Activated naive CD8-positive, alpha-beta T cell treated with anti-CD3 and anti-CD28 coated beads, Interleukin-2, amount 50 U/mL, for 24 hours (primary cell): ENCODE measurements at places on chromosomes 6 and 20.
A peak's percentile ranks its signal among the peaks of the same experiment; 100 is the strongest.

DNA sequence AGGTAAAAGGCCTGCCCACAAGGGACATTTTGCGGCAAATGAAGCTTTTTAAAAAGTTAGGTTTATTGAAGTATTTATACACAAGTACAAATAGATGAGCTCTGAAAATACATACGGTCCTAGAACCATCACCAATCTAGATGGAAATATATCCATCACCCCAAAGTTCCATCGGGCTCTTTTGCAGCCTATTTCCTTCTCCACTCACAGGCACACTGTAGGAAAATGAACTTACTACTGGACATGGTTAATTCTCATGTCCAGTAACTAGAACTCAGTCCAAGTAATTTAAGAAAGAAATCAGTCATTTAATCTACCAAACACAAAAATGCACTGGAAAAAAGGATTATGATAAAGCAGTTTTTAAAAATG is 6.2 kb downstream of the PCNA start:
- no peak for DNase-seq
- H3K4me3 ChIP-seq = peak overlapping the region; percentile 94
- H3K36me3 ChIP-seq = peaks cover 69% of the 10 kb centered on the region
- H3K27me3 ChIP-seq = no peaks in the 10 kb centered on the region
- H3K4me1 ChIP-seq = peaks cover 59% of the 10 kb centered on the region
- H3K27ac ChIP-seq = peak overlapping the region; percentile 95

- peaks cover 40% of the 10 kb centered on the region for H3K36me3 ChIP-seq
- H3K27me3 ChIP-seq = peaks cover 2% of the 10 kb centered on the region
- peak overlapping the region; percentile 83 for H3K27ac ChIP-seq
- peaks cover 71% of the 10 kb centered on the region for H3K4me1 ChIP-seq
Observed at GRCh38 chr6:118897386-118897785, 3.4 kb downstream of the ASF1A start.

GRCh38 chr20:21623074-21623780 is 82.2 kb upstream of the PAX1 start:
- H3K4me3 ChIP-seq = no peak overlapping the region
- H3K27ac ChIP-seq = no peak overlapping the region
- H3K4me1 ChIP-seq = peaks cover 1% of the 10 kb centered on the region
- peaks cover 11% of the 10 kb centered on the region for H3K27me3 ChIP-seq

GRCh38 chr20:15220778-15221565 is 883.6 kb upstream of the FLRT3 start:
- no peaks in the 10 kb centered on the region for H3K27me3 ChIP-seq
- H3K27ac ChIP-seq = no peak overlapping the region
- no peaks in the 10 kb centered on the region for H3K4me1 ChIP-seq
- DNase-seq = no peak
- H3K4me3 ChIP-seq = no peak overlapping the region
- H3K36me3 ChIP-seq = no peaks in the 10 kb centered on the region

- H3K27me3 ChIP-seq = no peaks in the 10 kb centered on the region
- H3K4me1 ChIP-seq = no peaks in the 10 kb centered on the region
- no peak for DNase-seq
- H3K4me3 ChIP-seq = no peak overlapping the region
- H3K36me3 ChIP-seq = no peaks in the 10 kb centered on the region
Observed at GRCh38 chr6:103456652-103457051, 1403.1 kb downstream of the HACE1 start.

- no peak overlapping the region for H3K27ac ChIP-seq
- H3K27me3 ChIP-seq = no peaks in the 10 kb centered on the region
- DNase-seq = no peak
- no peaks in the 10 kb centered on the region for H3K4me1 ChIP-seq
Observed at GRCh38 chr6:161891542-161891941, 617.7 kb upstream of the AGPAT4 start.

DNA sequence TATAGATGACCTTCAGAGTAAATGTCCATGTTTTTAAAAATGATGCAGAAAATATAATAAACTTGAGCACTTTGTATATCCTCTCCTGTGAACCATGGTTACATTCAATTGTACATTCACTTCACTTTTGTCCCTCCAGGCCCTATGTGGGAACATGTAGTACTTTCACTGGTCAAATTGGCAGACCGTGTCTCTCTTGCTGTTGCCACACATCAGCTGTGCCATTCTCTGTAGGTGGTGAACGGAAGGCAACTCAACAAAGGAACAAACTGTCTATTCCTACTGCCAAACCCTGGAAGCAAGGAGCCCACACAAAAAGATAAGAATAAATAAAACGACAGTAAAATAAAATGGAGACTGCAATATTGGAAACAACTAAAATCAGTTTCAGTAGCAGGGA is 2.0 kb downstream of the ROS1 start:
- no peaks in the 10 kb centered on the region for H3K4me1 ChIP-seq
- peaks cover 9% of the 10 kb centered on the region for H3K27me3 ChIP-seq
- no peak overlapping the region for H3K4me3 ChIP-seq
- DNase-seq = no peak
- no peaks in the 10 kb centered on the region for H3K36me3 ChIP-seq

- no peaks in the 10 kb centered on the region for H3K4me1 ChIP-seq
- DNase-seq = no peak
- no peaks in the 10 kb centered on the region for H3K36me3 ChIP-seq
- H3K4me3 ChIP-seq = no peak overlapping the region
Observed at GRCh38 chr6:165689699-165690098, 26.7 kb upstream of the PDE10A start.

- H3K4me3 ChIP-seq = no peak overlapping the region
- H3K27ac ChIP-seq = no peak overlapping the region
- H3K27me3 ChIP-seq = peaks cover 3% of the 10 kb centered on the region
- no peak for DNase-seq
Observed at GRCh38 chr20:50278684-50279531, 88.3 kb downstream of the CEBPB start.

GRCh38 chr6:75727206-75727605 is 21.8 kb upstream of the MYO6 start:
- DNase-seq = no peak
- H3K27ac ChIP-seq = no peak overlapping the region
- H3K27me3 ChIP-seq = peaks cover 2% of the 10 kb centered on the region
- H3K4me1 ChIP-seq = no peaks in the 10 kb centered on the region
- H3K4me3 ChIP-seq = no peak overlapping the region

- H3K36me3 ChIP-seq = no peaks in the 10 kb centered on the region
- H3K4me1 ChIP-seq = peaks cover 8% of the 10 kb centered on the region
- DNase-seq = no peak
- no peak overlapping the region for H3K27ac ChIP-seq
- no peaks in the 10 kb centered on the region for H3K27me3 ChIP-seq
Observed at GRCh38 chr6:128271011-128271410, 249.4 kb downstream of the PTPRK start.

DNA sequence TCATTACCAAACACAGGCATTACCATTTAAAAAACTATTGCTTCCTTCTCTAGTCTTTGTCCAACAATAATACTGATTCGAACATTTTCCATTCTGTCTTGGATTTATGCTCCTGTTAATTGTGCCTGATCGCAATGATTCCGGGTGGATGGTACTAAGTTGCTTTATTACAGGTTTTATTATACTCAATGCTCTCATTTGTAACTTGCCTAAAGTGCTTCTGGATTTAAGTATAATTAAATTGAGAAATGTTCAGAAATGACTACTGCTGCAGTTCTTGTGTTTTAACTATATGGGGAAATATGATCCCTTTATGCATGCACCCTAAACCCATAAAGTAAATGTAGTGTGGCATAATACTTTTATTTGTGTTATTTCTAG is 7.2 kb downstream of the TFAP2A start:
- DNase-seq = no peak
- peaks cover 78% of the 10 kb centered on the region for H3K27me3 ChIP-seq
- H3K4me3 ChIP-seq = no peak overlapping the region
- no peak overlapping the region for H3K27ac ChIP-seq
- peaks cover 39% of the 10 kb centered on the region for H3K4me1 ChIP-seq
